Stimulated activated CD4-positive, alpha-beta T cell treated with anti-CD3 and anti-CD28 coated beads, Interleukin-2, amount 100 ng/mL, for 48 hours (primary cell): ENCODE measurements at places on chromosomes 11 and 22.

- DNase-seq, result no peak
Measured at GRCh38 chr11:131858505-131858904, 488.1 kb downstream of the NTM start.

GRCh38 chr11:45918962-45919675 is 1.4 kb upstream of the PEX16 start:
- DNase-seq, result no peak

DNA sequence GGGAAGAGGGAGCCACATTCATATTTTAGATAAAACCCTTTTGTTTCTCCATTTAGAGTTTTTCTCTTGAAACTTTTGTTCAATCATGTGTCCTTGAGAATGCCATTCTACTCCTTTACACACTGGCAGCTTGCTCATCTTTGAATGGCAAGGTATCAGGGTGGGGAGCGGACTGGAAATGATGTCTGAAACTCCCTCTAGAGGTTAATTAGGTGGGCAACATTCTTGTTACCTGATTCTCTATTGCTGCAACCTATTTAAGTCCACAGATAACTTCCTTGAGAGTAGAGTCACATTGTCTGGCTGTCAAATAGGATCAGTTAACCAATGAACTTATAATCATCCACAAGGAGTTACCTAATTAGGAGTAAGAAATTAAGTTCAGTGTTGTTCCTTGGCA is 533.6 kb upstream of the API5 start:
- no peak for DNase-seq

DNA sequence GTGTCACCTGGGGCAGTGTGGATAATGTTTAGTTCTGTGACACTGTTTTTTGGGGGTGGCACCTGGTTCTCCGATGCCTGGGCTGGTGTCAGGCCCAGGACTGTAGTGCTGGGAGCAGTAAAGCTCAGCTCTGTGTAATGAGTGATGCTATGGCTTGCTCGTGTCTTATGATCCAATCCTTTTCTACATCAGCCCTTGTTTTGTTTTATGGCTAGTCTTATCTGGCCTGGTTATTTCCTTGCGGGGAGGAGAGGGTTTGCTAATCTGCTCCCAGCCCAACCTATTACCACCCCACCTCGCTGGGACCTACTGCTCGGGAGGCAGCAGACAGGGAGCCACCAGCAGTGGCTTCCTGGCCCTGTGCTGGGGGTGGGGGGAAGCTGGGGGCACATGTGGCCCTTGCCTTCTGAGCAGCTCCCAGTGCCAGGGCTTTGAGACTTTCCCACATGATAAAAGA is 35.0 kb upstream of the TPBGL start:
- no peak for DNase-seq

DNA sequence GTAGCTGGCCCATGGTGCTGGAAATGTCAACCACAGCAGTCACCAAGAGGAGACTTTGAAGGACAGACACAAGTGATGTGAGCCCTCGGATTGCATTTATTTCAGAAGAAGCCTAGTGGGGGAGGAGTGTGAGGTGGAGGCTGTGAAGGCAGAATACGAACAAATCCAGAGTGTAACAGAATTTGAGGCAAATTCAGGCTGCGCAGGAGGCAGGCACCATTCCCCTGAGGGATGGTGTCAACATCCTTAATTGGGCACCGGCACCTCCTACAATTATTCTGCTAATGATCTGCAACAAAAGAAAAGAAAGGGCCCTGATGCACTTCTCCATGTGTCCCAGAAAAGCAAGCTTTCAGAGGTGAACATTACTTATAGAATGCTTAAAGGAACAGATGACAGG is 32.2 kb downstream of the CWC15 start:
- no peak for DNase-seq

DNA sequence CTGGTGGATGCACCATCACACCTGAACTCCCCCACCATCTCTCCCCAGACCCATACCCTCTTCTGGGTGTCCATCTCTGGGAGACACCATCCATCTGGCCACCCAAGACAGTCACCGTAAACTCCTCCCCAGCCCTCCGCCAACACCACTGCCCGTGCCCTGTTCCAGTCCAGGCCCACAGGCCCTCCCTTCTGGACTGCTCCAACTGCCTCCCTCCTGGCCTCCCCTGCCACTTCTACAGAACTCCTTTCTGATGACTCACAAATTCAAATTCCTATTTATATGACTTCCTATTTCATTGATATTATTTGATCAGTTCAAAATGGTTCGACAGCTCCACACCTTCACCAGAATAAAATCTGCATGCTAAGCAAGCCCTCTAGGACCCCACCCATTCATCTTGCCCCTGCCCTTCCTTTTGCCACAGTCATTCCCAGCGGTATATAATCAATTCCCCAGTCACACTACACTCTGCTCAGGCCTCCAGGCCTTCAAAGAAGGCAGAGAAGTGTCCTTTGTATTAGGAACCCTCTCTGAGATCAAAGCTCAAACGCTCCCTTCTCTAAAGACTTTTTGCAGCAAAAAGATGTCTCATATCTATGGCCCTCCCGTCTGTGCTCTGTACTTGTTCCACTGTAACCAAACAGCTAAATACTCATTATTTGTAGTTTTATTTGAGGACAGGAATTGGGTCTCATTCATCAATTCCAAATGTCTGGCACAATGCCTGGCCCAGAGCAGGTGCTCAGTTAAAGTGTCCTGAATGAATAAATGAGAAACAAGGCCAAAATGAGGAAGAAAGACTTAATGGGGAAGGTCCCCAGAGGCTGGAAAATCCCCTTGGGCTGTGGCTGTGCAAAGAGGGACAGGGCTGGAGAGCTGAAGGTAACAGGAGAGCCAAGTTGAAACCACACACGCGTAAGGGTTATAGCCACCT is 29.0 kb downstream of the MYH9 start:
- DNase-seq, result no peak

DNA sequence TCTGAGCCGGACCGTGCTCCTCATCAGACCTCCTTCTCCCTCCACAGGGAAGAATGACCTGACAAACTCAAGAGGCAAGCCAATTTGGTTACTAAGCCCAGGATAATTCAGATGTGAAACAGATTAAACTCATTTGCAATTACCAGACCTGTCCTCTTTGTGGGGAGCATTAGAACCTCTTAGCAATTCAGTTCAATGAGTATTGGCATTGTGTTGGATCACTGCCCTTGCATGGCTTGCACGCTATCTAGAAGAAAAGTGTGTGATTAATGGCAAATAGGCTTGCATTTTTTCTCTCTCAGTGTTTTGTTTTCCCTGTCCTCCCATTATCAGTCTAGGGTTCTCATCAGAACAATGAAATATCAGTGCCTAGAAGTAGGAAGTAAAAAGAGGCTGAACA is 365.6 kb downstream of the OPCML start:
- DNase-seq, result no peak

GRCh38 chr11:89625171-89625570 is 84.9 kb upstream of the TRIM77 start:
- DNase-seq, result no peak
